ENCODE measurements at places on chromosomes 5 and 9.

GRCh38 chr5:116650544-116650943 lies 75.9 kb upstream of the SEMA6A start:
- peaks cover 51% of the 10 kb centered on the region for H3K4me1 ChIP-seq
- H3K27ac ChIP-seq, result no peak overlapping the region
- no peaks in the 10 kb centered on the region for H3K36me3 ChIP-seq
- DNase-seq, result no peak
- H3K4me3 ChIP-seq, result no peak overlapping the region

DNA sequence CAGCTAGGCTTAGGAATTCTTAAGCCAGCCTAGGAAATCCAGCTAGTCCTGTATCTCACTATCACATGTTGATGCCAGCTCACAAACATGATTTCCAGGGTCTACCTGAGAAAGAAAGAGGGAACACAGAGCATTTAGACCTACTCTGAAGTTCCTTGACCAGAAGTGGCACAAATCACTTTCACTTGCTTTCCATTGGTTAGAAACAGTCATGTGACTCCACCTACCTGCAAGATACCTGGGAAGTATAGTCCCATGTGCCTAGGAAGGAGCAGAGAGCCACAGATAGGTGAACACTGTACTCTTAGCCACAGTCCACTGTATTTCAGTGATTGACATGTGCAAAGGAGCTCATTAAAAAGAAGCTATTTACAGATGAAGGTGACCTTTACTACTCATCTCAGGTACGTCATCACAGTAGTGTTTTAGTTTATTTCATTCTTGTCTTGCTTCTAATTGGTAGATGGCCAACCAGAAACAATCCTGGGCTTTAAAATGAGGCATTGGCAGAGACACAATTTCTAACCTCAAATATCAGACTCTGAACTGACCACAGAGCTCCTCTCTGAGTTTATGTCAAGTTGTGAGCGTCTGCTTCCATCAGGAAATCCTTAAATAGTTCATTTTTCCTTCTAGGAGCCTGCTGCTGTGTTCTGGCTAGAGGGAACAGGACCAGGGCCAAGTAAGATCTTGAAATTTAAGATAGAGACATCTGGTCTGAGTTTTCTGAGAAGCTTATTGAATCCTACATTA lies 340.7 kb downstream of the TLE4 start:
- H3K4me1 ChIP-seq, result no peaks in the 10 kb centered on the region
- H3K4me3 ChIP-seq, result no peak overlapping the region
- no peaks in the 10 kb centered on the region for H3K27me3 ChIP-seq

DNA sequence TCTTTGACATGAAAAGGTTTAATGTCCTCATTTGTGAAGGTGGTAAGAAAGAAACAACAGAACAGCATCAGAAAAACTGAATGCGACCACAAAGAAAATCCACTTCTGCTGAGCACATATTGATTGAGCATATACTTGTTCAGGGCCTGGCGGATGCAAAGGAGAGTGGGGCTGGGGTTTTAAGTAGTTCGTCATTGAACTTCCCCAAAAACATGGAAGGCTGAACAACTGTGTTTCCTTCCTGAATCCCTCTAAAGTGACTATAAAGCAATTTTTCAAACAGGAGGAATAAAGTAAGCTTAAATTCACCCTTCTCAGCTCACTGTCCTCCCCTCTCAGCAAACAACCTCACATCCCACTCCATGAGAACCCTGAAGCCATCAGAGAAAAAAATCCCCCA lies 262.9 kb downstream of the AGTPBP1 start:
- no peak overlapping the region for H3K4me3 ChIP-seq
- no peaks in the 10 kb centered on the region for H3K4me1 ChIP-seq
- peaks cover 5% of the 10 kb centered on the region for H3K36me3 ChIP-seq

DNA sequence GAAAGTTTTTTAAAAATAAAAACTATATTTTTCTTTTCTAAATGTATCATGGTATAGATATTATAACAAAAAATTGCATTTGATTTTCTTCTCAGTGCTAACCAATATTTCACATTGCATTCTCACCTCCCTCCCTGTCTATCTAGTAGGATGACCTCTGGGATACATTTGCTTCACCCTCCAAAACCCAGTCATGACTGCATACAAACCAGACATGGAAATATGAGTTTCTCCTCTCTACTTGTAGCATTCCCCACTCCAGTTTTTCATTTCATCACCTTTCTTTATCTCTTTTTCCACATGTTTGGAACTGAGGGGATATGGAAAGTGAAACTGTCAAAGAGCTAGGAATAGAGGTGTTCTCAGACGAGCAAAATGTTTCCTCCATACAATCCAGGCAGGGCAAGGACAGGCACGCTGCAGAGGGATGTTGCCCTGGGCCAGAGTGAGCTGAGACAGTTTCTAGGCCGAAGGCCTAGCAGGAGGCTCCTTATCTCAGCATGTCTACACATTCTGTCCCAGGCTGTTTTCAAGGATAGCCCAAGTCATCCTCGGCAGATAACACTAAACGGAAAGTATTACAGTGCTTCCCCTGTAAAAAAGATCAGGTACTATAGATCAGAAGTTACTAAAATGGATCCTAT lies 46.7 kb downstream of the MEF2C start:
- no peaks in the 10 kb centered on the region for H3K36me3 ChIP-seq
- peaks cover 3% of the 10 kb centered on the region for H3K4me1 ChIP-seq
- DNase-seq, result no peak
- peak overlapping the region; percentile 40 for H3K27ac ChIP-seq
- no peaks in the 10 kb centered on the region for H3K27me3 ChIP-seq

DNA sequence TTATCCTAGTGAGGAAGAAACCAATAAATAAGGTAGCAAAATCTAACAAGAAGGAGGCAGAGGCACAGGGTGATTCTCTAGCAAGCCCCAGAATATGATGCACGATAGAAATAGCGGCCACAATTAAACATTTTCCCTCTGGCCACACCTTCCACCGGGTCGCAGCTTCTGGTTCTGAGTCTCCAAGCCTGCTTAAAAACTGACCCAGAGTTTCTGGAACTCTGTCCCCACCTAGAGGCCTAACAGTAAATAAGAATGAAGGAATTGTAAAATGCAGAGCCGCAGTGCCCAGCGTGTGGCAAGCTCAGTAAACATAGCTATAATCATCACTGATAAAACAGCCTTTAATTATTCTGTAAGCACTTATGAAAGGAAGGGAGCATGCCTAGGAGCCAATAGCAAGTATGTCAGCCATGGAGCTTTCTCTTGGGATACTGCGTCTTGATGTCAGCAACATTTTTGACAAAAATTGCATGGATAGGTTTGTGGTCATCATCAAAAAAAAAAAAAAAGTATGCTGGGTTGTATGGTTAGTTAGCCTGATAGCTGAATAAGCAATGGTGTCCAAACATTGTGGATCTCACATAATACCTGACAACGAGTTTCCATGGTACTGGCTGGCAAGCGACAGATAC lies 465.5 kb downstream of the DNAH5 start:
- H3K4me1 ChIP-seq, result peaks cover 12% of the 10 kb centered on the region
- H3K27ac ChIP-seq, result no peak overlapping the region
- no peaks in the 10 kb centered on the region for H3K27me3 ChIP-seq
- H3K36me3 ChIP-seq, result no peaks in the 10 kb centered on the region
- DNase-seq, result peak; percentile 83

DNA sequence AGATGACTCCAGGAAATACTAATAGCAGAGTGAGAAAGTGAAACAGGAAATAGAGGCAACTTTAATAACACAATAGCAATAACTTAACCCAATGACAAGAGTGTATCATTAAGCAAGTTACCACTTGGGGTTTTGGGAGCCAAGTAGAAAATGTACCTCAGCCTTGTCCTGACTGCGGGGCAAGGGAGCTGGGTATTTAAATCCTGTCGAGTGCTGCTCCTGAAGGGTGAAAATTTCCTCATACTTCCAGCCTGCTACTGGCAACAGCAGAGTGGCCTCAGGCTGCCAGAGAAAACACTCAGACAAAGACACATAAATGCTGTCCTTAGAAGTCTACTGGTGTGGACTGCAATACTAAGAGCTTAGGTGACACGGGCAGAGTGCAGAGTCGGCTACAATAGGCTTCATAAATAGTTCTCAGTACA lies 112.5 kb upstream of the EMB start:
- peaks cover 9% of the 10 kb centered on the region for H3K4me1 ChIP-seq
- no peaks in the 10 kb centered on the region for H3K36me3 ChIP-seq
- no peaks in the 10 kb centered on the region for H3K27me3 ChIP-seq
- no peak overlapping the region for H3K4me3 ChIP-seq

- H3K27ac ChIP-seq, result no peak overlapping the region
- no peak overlapping the region for H3K4me3 ChIP-seq
- H3K4me1 ChIP-seq, result no peaks in the 10 kb centered on the region
Measured at GRCh38 chr5:114822436-114822835, 347.3 kb downstream of the TRIM36 start.

GRCh38 chr5:112270299-112271293 lies 148.5 kb downstream of the EPB41L4A start:
- DNase-seq, result no peak
- H3K4me1 ChIP-seq, result no peaks in the 10 kb centered on the region
- no peaks in the 10 kb centered on the region for H3K36me3 ChIP-seq

DNA sequence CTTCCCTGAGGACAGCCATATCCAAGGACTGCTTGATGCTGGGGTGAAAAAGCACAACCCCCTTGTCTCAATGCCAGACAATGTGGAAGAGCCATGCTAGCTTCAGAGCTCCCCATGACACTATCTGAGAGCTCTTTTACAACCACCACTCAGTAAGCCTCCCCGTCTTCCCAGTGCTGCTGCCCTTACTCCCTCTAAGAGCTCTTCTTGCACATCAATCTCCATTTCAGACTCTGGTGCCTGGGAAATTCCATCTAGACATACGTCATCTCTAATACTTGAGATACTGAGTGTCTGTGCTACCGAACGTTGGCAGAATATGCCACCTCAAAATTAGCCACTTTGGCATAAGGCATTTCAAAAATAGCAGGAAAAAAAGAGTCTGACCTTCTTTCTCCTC lies 94.5 kb downstream of the EDIL3 start:
- no peak overlapping the region for H3K4me3 ChIP-seq
- DNase-seq, result no peak
- H3K36me3 ChIP-seq, result no peaks in the 10 kb centered on the region

- H3K4me3 ChIP-seq, result peak overlapping the region; percentile 66
- peaks cover 8% of the 10 kb centered on the region for H3K4me1 ChIP-seq
- no peak overlapping the region for H3K27ac ChIP-seq
- H3K36me3 ChIP-seq, result no peaks in the 10 kb centered on the region
- peaks cover 4% of the 10 kb centered on the region for H3K27me3 ChIP-seq
Measured at GRCh38 chr9:133144904-133145851, 18.5 kb downstream of the GBGT1 start.

DNA sequence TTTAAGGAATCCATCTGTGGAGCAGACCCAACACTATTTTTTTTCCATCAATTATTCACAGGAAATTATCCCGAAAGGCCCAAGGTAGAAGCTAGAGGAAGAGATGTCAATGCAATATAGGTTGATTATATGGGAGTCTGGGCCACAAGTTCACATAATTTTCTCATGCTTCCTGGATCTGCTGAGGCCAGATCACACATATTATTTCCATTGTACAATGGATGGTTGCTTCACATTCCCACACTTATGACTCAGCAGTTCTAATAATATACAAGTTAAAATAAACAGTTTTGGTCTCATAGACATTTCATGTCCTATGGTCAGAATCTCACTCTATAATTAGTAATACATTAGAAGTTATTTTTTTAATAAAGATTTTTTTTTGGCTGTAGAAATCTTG lies 66.0 kb upstream of the PTPRD start:
- no peaks in the 10 kb centered on the region for H3K4me1 ChIP-seq
- no peak overlapping the region for H3K27ac ChIP-seq
- no peaks in the 10 kb centered on the region for H3K27me3 ChIP-seq

- H3K27me3 ChIP-seq, result no peaks in the 10 kb centered on the region
- no peaks in the 10 kb centered on the region for H3K36me3 ChIP-seq
- H3K4me3 ChIP-seq, result no peak overlapping the region
- no peak overlapping the region for H3K27ac ChIP-seq
- H3K4me1 ChIP-seq, result no peaks in the 10 kb centered on the region
Measured at GRCh38 chr5:110401881-110402280, 324.6 kb downstream of the TMEM232 start.

- no peaks in the 10 kb centered on the region for H3K4me1 ChIP-seq
- H3K4me3 ChIP-seq, result no peak overlapping the region
- DNase-seq, result peak; percentile 11
- no peaks in the 10 kb centered on the region for H3K27me3 ChIP-seq
Measured at GRCh38 chr5:171706736-171707441, 78.7 kb upstream of the SMIM23 start.

DNA sequence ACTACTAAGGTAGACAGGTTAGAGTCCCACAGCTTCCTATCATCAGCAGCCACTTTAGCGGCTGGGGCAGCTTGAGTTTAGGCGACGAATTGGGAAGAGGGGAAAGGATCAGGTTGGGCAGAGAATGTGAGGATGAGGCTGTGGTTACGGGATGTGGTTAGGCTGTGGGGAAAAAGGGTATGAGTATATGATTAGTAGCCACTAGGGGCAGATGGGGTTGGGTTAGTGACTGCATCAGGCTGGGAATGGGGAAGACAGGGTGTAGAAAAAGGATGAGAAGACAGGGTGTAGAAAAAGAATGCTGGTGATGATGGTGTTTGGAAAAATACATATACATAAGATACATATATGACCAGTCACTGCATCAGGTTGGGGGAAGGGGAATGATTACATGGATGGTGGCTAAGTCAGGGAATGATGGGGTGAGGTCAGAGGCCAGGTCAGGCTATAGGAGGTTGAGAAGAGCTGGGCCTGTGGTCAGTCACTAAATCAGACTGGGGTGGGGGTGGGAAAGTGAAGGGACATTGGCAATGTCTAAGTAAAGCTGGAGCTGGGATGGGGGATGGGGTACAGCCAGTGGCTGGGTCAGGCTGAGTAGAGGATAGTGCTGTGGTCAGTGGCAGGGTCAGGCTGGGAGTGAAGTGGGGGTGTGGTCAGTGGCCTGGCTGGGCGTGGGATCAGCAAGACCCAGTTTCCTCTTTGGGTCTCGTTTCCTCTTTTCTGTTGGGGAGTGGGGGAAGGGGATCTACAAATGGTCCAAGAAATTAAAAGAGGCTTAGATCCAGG lies 2.1 kb downstream of the TLN1 start:
- H3K4me3 ChIP-seq, result peak overlapping the region; percentile 91
- peak overlapping the region; percentile 1 for H3K27ac ChIP-seq
- peaks cover 41% of the 10 kb centered on the region for H3K4me1 ChIP-seq
- peak; percentile 90 for DNase-seq
- no peaks in the 10 kb centered on the region for H3K27me3 ChIP-seq

DNA sequence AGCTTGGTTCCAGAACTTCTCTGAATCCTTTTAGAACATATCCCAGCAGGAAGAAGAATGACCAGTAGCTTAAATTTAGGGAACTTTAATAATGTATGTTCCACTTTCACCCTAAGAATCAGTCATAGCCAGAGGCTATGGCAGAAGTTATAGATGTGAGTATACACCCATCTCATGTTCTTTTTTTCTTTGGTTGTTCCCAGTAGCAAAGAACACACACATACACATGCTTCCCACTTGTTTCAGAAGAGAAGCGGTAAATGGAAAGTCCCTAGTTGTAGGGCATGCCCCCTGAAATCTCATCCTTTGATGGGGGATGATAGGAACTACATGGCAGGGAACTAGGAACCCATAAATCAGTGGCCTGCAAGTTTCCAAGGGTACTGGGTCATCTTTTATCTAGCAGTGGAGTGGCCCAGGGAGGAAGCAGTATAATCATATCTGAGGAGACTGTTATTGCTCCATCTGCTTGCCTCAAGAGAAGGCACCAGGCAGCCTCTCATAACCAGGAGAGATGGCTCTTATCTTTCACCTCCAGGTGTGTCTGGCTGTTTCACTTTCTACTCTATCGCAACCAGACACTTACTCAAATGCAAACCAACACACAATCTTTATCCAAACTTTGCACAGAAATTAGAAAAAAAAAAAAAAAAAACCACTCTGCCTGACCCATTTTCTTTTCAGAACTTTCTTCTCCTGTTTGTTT lies 109.5 kb downstream of the SNCAIP start:
- H3K27ac ChIP-seq, result no peak overlapping the region
- peaks cover 20% of the 10 kb centered on the region for H3K4me1 ChIP-seq
- DNase-seq, result no peak
- H3K36me3 ChIP-seq, result no peaks in the 10 kb centered on the region
